ENCODE measurements at places on chromosomes 12 and 14.

DNA sequence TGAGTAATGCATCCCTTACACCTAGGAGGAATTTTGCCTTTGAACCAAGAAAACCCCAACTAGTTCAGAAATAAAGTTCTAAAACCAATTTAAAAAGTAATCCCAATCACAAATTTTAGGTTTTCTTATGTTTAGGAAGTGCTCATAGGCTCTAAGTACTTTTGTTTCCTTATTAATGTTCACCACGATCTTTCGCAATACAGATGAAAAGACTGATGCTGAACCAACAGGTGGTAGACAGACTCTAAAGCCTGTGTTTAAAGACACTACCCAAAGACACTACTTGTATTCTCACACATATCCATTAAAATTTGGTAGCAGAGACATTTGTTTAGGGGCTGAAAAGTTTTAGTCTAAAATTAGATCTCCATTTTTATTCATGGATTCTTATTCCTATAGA, 10.6 kb upstream of the PHLDA1 start:
- no peak for DNase-seq

DNA sequence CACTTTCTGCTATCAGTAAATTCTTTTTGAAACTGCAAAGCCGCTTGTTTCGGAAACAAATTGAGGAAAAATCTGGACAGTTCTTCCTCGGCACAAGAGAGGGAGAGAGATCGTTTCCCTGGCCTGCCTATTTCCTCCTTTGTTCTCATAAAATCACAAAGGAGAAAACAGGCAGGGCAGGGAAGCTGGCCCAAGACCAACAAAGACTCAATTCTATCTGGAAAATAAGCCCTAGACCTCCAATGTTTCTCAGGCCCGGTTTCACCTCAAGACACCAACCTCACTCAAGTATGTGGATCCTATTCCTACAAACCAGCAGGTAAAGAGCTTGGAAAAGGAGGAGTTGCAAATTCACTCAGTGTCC, 19.5 kb downstream of the DICER1 start:
- DNase-seq, result no peak

DNA sequence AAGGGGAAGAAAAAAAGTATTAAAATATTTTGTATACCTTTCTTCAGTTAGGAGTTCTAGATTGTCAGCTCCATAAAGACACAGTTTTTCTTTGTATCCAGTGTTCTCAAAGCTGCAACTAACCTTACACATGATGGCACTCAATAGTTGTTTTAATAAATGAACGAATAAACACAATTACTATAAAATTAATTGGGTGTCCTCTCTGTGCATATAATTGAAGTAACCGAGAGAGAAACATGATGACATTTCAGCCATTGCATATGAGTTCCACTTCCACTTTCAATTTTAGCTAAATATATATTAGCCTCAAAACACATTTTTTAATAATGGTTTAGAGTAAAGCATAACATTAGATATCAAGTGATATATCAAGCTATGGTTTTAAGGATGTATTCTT, 671.2 kb downstream of the LRFN5 start:
- DNase-seq, result no peak

GRCh38 chr14:69287098-69288010, 27.4 kb downstream of the GALNT16 start:
- DNase-seq, result no peak

DNA sequence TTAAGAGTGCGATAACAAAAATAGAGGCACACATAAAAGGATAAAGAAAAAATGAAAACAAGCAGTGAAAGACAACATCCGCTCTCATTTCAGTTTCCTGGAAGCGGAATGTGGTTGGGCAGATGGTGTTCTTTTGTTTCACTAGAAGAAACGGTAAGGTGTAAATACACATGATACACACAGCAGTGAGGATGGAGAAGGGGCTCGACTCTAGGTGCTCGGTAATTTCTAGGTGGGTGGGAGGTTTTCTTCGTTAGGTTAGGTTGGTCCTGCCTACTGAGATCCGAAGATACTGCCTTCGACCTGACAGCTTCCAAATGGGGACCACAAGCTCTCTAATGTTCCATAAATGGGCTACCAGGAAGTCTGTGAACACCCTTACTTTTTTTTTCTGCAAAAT, 1082.5 kb downstream of the BCL11B start:
- DNase-seq, result no peak

DNA sequence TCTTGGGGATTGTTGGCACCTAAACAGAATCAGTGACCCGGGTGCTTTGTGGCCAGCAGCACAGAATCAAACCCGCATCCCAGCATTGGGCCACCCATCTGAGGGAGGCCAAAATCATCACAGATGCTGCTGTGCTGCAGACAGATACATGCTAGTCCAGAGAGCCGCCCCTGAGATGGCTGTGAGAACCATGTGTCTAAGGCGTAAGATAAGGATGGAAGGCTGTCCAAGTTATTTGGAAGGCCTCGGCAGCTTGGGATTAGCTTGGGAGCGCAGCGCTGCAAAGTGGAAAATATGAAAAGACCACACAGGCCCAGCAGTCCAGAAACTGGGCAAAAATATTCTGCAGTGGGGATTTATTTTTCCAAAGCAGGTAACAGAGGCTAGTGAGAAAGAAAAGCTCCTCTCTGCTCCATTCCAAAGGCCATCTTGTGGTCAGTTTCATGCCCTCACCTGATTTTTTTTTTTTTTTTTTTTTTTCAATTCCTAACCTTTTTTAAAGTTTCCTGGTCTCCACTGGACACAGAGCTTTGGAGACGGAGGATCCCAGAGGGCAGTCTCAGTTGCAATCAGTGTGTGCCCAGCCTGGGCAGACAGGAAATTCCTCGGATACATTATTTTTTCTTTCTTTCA, 178.9 kb upstream of the BCL2L14 start:
- no peak for DNase-seq

Measured in stimulated activated CD8-positive, alpha-beta memory T cell treated with anti-CD3 and anti-CD28 coated beads, Interleukin-2, amount 100 ng/mL, for 1 hour (primary cell).